ENCODE measurements at places on chromosomes 4 and X.

GRCh38 chr4:100422894-100423293 is 94.9 kb downstream of the EMCN start:
- no peak for DNase-seq

DNA sequence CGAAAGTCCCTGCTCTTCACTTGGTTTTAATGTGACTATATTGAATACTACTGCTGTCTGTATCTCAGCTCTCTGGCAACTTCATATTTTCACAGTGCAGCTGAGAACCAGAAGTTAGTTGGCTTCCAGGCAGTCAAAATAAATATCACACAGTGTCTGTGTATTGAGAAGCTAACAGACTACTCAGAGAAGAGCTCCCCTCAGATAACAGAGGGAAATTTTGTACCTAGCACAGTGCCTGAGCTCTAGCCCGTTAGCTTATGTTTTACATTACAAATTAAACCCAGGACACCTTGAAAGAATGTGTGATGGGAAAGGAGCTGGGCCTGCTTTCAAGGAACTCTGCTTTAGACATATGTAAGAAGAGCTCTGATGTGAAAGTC is 22.7 kb downstream of the JADE1 start:
- DNase-seq: no peak

DNA sequence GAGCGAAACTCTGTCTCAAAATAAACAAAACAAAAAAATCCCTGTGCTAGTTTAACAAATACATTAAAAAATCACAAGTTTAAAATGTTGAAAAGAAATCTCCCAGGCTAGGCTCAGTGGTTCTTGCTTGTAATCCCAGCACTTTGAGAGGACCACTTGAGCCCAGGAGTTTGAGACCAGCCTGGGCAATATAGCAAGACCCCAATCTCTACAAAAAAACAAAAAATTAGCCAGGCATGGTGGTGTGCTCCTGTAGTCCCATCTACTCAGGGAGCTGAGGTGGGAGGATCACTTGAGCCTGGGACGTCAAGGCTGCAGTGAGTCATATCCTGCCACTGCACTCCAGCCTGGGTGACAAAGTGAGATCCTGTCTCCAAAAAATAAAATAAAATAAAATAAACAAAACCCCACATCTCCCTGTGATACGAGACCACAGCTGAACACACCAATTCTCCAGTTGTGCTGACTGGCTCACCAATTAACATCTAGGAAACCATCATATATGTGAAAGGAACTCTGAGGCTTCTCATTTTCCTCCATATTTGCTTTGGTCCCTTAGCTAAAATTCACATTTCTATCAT is 7.3 kb downstream of the RPS4X start:
- DNase-seq: peak; percentile 33

DNA sequence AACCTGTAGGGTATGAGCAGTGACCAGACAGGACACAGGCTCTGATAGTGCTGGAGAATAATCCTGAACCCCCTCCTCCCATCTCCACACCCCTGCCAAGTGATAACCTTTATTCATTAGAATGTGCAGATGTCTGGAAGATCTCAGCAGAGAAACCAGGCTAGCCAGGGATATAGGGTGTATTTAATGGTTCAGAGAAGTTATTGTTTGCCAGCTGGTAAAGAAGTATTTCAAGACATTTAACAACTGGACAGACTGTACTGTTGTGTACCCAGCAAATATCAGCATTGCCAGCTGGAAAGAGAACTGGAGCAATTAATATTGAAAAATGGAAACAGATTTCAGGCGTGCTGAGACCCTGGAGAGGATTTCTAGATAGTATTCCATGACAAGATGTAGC is 94.5 kb downstream of the RASGEF1B start:
- DNase-seq: no peak

DNA sequence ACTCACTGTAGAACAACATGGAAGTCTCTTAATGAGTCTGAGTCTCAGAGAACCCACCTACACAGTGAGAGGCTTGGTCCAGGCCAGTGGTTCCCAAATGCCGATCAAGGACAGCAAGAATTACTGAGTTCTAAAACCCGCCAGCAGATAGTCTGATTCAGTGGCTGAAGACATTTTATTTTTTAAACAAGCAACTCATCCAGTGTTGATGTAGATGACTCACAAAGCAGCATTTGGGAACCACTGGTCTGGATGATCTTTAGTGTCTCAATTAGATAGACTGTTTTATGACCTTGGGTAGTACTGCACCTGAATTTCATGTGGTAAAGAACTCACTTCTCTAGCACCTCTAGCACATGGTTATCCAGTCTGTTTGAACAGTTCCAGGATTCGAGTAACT is 193.6 kb downstream of the FBXW7 start:
- DNase-seq: no peak

DNA sequence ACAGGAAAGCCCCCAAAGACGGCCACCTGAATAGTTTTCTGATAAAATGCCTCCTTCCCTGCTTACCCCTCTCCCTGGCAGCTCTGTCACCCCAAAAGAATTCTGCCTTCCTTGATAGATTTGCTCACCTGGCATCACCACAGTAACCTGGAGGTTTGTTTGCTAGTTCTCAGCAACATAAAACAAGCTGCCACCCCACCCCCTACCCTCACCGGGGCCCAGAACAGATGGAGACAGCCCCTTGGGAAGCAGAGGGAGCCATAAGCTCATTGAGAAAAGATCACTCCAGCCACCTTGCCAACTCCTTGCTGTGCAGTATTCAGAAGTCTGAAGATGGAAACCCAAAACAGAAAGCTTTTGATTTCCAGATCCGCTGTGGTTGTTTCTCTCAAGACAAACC is 108.6 kb downstream of the DHX15 start:
- no peak for DNase-seq
